ENCODE measurements at places on chromosomes 2 and 18. TPM values are rescaled to one million over a fixed set of nuclear protein-coding genes. Genes with fewer than 3 reads are reported as not detected.

DNA sequence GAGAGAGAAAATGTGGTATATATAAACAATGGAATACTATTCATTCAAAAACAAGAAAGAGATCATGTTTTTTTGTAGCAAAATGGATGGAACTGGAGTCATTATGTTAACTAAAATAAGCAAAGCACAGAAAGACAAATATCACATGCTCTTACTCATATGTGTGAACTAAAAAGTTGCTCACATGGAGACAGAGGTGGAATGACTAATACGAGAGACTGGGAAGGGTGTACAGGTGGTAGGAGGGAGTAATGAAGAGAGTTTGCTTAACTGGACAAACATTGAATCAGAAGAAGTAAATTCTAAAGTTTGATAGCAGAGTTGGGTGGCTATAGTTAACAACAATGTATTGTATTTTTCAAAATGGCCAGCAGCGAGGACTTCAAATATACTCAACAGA lies 1080.7 kb upstream of the CHAC2 start:
- DNase-seq, result no peak

DNA sequence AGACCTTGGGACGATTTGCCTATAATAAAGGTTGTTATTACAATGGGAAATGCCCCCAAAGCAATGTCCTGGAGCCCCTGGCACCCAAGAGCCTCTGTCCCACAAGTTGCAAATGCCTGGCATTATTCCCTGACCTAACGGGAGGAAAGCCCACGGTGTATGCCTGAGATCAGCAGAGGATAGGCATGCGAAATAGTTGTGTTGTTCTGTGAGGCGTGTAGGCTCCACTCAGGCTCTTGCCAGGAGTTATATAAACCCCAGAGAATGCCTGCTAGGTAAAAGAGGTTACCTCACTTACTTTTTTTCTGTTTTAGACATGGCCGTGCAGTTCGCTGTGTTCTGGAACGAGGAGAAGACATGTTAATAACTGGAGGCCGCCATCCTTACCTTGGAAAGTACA lies 52.1 kb downstream of the AOX1 start:
- no peak for DNase-seq

- peak; percentile 3 for DNase-seq
These were observed 87.7 kb upstream of the LYPD1 start for GRCh38 chr2:132757676-132758075.

- no peak for DNase-seq
These were observed 77.8 kb downstream of the GALNT14 start for GRCh38 chr2:31060397-31060796.

DNA sequence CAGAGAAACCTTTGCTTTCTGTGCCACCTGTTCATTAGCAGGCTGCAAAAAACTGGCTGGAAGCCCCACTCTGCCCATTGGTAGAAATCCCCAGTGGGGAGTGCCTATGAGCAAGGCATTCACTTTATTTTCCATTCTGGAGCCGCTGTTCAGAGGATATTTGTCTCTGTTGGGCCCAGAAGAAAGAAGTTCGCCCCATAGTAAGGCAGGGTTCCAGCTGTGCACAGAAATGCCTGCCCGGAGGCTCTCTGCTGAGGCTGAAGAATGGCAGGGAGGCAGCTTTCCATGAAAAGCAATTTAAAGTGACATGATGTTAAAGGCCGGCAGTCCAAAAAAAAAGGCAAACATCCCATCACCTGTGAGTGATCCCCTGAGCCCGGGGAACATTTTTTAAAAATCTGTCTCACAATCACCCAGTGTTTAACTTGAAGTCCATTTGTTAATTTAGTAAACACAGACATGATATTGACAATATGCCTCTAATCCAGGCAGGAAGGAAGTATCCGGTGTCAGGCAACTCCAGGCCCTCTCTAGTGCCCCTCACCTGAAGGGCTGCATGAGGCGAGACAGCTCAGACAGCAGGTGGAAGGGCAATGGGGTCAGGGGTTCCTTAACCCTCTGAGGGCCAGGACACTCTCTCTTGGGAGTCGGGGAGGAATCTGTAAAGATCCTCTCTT lies 265.1 kb upstream of the SIX2 start:
- no peak for DNase-seq

DNA sequence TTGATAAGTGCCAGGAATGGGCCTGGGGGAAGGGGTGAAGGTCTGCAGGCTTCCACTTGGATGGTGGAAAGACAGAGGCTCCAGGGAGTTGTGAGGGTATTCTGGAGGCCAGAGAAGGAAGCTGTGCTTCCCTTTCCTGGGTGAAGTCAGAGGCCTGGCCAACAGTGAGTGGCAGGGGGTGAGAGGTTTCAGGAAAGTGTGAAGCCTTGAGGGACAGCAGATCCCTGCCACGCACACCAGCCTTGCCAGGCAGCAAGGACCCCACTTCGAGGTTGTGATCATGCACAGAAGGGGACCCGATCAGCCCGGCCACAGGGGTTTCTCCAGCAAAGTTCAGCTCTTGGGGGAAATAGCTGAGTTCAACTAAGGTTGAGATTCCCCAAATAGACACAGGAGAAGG lies 66.5 kb downstream of the SMAD7 start:
- no peak for DNase-seq

The C1GALT1C1L gene
- not detected for total RNA-seq

The NAPG gene
- 33.6 TPM for total RNA-seq

The DCDC2C gene
- total RNA-seq, result not detected

The CD8A gene
- not detected for total RNA-seq

The NMUR1 gene
- not detected for total RNA-seq

The PMAIP1 gene
- 5.3 TPM for total RNA-seq

The MYO7B gene
- under 0.01 TPM for total RNA-seq

Data from GM23248 (cell line).